ENCODE measurements at places on chromosomes 11 and 22. TPM values are rescaled to one million over a fixed set of nuclear protein-coding genes. Genes with fewer than 3 reads are reported as not detected.
A peak's percentile ranks its signal among the peaks of the same experiment; 100 is the strongest.

DNA sequence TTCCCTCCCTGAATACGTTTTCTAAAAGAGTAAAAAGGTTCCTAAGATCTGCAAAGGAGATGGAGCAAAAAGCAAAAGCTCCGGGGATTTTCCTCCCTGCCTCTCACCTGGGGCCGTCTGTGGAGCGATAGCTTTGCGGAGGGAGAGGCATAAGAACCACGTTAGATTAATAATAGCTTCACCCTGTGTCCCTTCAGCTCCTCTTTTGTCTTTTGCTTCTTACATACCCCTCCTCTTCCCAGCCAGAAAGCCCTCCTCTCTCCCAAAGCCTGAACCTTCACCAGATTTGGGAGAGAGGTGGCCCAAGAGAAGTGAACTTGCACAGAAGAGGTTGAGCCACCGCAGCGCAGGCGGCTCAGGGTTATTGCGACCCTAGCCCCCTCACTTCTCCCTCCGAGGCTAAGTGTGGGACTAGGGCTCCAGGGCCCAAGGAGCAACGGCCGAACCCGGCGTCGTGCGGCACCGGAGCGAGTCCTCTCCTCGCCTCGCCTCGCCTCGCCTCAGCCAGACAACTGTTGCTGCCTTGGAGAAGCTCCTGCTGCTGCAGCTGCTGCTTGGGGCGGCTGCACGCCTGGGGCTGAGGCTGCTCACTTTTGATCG, 97.6 kb upstream of the HSD17B12 start:
- DNase-seq = no peak

GRCh38 chr22:46966846-46967245, 204.4 kb downstream of the TBC1D22A start:
- DNase-seq = no peak

GRCh38 chr11:31107649-31108048, 261.9 kb downstream of the DCDC1 start:
- no peak for DNase-seq

DNA sequence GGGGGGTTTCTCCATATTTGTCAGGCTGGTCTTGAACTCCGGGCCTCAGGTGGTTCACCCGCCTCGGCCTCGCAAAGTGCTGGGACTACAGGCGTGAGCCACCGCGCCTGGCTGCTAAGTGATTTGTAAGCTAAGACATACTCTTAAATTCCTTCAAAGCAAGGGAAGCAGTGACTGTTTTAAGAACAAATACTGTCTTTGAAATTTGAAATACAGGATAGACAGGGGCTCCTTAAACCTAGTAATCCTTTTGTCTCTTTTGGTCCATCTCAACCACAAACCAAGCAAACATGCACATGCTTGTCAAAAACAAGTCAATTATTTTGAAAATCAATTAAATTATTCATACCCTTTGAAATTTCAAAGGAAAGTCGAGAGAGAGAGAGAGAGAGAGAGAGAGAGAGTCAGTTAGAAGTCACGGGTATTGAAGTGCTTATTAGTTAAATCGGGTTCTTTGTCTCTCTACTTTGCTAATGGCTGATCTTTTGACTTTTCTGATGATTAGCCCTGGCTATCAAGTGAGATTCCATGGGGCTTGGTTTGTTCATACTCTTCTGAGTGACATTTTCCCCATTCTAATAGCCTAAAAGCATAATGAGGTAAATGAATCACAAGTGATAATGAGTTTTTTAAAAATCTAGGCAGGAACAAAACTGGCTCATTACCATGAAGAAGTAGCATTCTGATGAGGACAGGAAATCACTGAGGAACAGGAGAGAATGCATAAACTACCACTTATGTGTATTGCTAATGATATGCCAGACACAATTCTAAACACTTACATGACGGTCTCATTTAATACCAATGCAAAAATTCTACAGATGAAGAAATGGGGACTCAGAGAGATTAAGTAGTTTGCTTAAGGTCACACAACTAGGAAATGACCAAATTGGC, 48.0 kb downstream of the MCHR1 start:
- no peak for DNase-seq

GRCh38 chr11:66868082-66868725, 11.3 kb downstream of the LRFN4 start:
- DNase-seq = no peak

DNA sequence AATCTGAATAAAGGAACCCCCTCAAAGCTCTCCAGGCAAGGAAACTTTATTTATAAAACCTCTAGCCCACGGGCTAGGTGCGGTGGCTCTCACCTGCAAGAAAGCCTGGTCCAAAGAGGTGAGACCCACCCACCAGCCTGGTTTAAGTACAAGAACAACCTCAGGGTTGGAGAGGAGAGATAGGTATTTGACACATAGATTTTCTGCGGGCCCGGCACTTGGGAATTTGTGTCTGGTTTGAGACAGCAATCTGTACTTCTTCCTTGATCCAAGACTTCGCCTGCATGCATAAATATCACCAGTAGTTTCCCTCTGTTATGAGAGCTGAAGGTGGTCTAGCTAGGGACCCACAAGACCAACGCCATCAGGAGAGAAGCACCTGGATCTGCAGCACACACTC, 73.2 kb upstream of the CAPRIN1 start:
- DNase-seq = no peak

DNA sequence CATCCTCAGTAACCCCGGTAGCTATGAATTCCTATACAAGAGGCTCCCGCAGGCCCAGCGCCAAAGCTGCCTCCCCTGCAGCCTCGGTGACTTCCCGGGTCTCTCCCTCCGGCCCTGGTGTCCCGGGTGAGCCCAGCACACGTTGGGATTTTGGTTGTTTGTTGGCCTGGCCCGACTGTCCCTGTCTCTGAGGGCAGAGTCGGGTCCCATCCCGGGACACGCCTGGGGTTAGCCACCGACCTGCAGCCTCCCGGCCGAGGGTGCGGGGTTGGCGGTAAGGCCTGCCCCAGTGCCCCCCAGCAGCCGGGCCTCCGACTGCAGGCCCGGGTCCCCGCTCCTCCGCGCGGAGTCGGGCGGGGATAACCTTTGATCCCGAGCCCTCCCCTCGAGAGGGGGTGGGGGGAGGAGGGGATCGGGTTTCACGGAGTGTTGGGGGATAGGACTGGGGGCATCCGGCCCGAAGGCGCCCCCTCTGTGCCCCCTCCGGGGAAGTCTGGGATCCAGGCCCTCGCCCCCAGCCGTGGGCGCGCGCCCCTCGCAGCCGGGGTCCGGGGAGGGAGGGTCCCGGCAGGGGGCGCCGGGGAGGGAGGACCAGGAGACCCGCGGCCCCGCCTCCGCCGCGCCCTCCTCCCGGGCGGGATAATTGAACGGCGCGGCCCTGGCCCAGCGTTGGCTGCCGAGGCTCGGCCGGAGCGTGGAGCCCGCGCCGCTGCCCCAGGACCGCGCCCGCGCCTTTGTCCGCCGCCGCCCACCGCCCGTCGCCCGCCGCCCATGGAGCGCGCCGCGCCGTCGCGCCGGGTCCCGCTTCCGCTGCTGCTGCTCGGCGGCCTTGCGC, at the start of gene FBLN1:
TSS of gene FBLN1 (plus strand) at position 669 of the 835 bp plus-strand sequence. CDS start at position 772, 103 bp downstream.
- peak; percentile 97 for DNase-seq

DNA sequence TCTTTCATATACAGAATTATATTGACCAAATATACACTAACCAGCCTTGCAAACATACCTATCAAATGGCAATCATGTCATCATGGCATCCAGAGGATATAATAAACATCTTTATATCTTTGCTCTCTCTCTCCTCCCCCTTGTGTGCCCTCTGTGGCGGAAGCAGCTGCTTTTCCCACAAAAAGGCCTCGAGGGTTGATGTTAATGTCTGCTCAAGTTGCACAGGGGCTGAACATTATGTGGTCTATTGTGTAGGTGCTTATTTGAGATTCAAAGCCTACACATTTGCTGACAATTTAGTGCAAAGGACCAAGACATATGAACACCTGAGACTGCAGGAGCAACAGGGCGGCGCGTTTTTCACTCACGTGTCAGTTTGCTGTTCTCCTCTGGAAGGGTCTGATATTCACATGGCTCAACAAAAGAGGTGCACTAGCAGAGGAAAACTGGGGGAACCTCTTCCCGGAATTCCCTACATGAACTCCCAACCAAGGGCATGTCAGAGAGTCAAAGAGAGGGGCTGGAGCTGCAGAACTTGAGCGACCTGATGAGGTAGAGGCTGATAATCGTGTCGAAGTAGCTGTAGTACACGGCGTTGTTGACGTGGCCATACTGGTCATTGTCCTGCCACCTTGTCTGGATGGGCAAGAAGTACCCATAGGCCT, 138.8 kb downstream of the RCN1 start:
- no peak for DNase-seq

GRCh38 chr11:46383974-46384701, 2.7 kb downstream of the MDK start:
- no peak for DNase-seq

DNA sequence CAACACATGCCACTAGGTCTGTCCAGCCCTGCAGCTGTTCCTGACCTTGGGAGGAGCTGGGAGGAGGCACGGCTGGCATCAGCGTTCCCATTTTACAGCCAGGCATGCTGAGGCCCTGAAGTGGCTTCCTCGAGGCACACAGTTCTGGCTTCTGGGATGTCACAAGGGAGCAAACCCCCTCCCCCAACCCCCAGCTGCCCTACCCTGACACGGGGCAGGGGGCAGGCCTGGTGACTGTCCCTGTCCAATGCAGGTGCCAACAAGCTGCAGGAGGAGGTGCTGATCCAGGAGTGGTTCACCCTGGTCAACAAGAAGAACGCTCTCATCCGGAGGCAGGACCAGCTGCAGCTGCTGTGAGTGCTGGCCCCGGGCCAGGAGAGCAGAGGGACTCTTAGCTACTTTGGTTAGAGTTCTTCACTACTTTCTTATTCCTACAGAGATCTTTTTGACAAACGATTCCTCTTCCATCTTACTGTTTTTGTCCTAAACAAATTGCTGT, 5.3 kb downstream of the KCNK7 start:
- no peak for DNase-seq

DNA sequence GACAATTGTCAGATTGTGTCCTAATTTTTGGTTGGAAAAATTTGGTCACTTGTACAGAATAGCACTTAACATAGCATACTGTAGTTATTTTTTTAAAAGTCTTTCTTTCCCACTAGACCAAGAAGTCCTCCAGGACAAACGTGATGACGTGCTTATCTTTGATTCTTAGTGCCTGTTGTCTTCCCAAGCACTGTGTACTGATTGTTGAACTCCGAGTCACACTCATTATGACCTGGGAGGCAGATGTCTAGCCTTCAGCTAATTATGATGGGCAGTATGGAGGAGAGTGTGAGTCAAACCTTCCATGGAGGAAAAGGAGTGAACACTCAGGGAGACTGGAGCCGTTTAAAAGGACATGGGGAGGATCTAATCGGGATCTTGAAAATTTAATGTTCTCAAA, 119.8 kb downstream of the SPON1 start:
- DNase-seq = no peak

GRCh38 chr11:21988477-21988876, 204.4 kb upstream of the ANO5 start:
- DNase-seq = peak; percentile 12

DNA sequence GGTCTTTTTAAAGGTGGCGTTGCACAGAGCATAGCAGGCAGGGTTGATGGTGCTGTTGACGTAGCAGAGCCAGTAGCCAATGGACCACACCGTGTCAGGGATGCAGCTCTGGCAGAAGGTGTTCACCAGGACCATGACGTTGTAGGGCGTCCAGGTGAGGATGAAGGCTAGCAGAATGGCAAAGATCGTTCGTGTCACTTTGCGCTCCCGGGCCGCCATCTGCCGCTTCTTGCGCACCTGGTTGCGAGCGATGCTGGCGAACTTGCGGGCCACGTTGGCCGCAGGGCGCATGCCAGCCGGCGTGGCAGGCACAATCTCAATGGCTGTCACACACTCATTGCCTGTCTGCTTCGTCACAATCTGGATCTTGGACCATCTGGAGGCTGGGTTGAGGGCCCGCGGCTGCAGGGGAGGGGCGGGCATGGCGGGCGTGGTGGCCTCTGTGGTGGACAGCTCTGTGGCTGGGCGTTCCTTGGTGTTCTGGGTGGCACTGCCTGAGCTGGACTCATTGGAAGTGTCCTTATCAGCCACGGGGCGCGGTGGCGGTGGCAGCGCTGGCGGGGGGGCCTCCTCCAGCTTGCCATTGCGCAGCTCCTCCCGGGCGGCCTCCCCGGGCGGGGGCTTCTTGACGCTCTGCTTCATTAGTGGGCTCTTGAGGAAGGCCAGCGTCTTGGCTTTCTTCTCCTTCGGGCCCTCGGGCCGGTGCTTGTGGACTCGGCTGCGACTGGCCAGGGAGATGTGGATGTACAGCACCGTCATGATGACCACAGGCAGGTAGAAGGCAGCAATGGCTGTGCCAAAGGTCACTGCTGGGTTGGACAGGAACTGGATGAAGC, 3.9 kb downstream of the MDK start:
- DNase-seq = no peak

GRCh38 chr11:34303028-34303570, 54.7 kb downstream of the ABTB2 start:
- no peak for DNase-seq

GRCh38 chr11:4191031-4191571, 96.5 kb downstream of the RRM1 start:
- DNase-seq = no peak

- peak; percentile 50 for DNase-seq
Observed at GRCh38 chr11:10454878-10455631, at the start of gene AMPD3. Gene AMPD3 (plus strand): TSS chr11:10455264. CDS start chr11:10461520, 6,256 bp downstream.

- no peak for DNase-seq
Observed at GRCh38 chr22:30825711-30826505, 131.2 kb downstream of the OSBP2 start.

DNA sequence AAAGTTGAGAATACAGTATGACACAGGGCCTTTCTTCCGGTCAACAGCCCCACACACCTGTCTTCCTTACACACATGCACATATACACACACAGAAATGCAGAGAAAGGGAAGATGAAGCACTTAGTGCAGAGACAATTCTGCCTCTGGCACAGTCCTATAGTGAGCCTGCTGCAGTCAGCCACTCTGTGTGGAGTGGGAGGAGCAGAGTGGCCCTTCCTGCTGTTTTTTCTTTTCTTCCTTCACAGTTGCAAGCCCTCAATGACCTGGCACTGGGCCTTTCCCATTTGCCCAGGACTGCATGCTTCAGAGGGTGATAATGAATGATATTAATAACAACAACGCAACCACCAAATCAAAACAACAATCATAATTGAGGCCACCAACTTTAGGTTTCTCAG, 527.0 kb upstream of the B3GAT1 start:
- DNase-seq = no peak

INPP5J gene
- polyA plus RNA-seq = 3.2 TPM

CASP4 gene
- polyA plus RNA-seq = 13.6 TPM

ZNF74 gene
- polyA plus RNA-seq = 9.9 TPM

ZNF215 gene
- polyA plus RNA-seq = 0.54 TPM

C11orf42 gene
- polyA plus RNA-seq = not detected

RAB38 gene
- polyA plus RNA-seq = 0.66 TPM

IFITM10 gene
- polyA plus RNA-seq = 0.31 TPM
